ENCODE measurements at places on chromosomes 16 and 17. TPM values are rescaled to one million over a fixed set of nuclear protein-coding genes. Genes with fewer than 3 reads are reported as not detected.

The DNAH3 gene
- total RNA-seq, result under 0.01 TPM

GRCh38 chr17:80850817-80851216 lies 140.8 kb upstream of the CHMP6 start:
- no peak overlapping the region for H3K4me3 ChIP-seq
- H3K4me1 ChIP-seq, result no peaks in the 10 kb centered on the region
- no peaks in the 10 kb centered on the region for H3K27me3 ChIP-seq
- no peak overlapping the region for H3K27ac ChIP-seq

The HOXB6 gene
- total RNA-seq, result 18.2 TPM

- no peak overlapping the region for H3K4me3 ChIP-seq
- no peak overlapping the region for H3K27ac ChIP-seq
- no peaks in the 10 kb centered on the region for H3K36me3 ChIP-seq
- H3K27me3 ChIP-seq, result no peaks in the 10 kb centered on the region
Observed at GRCh38 chr16:26394409-26394808, 672.3 kb upstream of the C16orf82 start.

DNA sequence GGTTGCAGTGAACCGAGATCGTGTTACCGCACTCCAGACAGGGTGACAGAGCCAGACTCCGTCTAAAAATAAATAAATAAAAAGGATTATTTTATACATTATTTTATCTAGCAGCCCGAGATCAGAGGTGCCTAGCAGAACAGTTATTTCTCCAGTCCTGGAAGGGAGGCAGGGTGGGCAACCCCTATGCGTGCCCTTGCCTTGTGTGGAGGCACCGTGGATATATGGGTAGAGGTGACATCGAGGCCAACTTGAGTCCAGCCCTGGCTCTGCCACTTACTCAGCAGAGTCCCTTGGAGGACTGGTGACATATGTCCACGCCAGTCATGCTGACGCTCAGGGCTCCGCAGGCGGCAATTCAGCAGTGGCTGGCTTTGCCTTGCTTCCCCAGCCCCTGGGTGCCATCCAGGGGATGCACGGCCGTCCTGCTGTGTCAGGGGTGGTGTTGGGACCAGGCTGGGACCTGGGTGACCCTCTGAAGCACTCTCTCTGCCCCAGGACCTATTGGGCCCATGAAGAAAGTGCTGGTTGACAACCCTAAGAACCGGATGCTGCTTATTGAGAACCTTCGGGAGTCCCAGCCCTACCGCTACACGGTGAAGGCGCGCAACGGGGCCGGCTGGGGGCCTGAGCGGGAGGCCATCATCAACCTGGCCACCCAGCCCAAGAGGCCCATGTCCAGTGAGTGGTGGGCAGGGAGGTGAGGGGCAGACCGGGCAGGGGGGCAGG lies 13.2 kb downstream of the GALK1 start:
- no peak overlapping the region for H3K27ac ChIP-seq
- no peaks in the 10 kb centered on the region for H3K4me1 ChIP-seq
- H3K36me3 ChIP-seq, result no peaks in the 10 kb centered on the region
- no peak for DNase-seq
- H3K4me3 ChIP-seq, result no peak overlapping the region

The DVL2 gene
- total RNA-seq, result 63.2 TPM

DNA sequence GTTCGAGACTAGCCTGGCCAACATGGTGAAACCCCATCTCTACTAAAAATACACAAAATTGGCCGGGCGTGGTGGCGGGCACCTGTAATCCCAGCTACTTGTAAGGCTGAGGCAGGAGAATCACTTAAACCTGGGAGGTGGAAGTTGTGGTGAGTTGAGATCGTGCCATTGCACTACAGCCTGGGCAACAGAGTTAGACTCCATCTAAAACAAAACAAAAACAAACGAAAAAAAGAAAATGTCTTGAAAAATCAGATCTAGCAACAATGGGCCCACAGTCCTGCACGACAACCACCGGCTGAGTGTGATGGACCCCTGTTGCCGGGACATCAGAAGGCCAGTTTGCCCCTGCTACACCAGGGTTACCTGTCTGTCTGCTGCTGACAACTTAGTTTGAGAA lies 3.9 kb upstream of the RMI2 start:
- H3K4me3 ChIP-seq, result no peak overlapping the region
- H3K27ac ChIP-seq, result no peak overlapping the region
- no peaks in the 10 kb centered on the region for H3K27me3 ChIP-seq
- no peaks in the 10 kb centered on the region for H3K4me1 ChIP-seq
- DNase-seq, result no peak

The MRC2 gene
- total RNA-seq, result 122 TPM

The PLXDC1 gene
- total RNA-seq, result 20.1 TPM

The KIF18B gene
- not detected for total RNA-seq

- no peaks in the 10 kb centered on the region for H3K36me3 ChIP-seq
- H3K27me3 ChIP-seq, result no peaks in the 10 kb centered on the region
- no peak overlapping the region for H3K4me3 ChIP-seq
- no peak for DNase-seq
- peaks cover 62% of the 10 kb centered on the region for H3K4me1 ChIP-seq
Observed at GRCh38 chr16:70687671-70688245, 1.9 kb upstream of the MTSS2 start.

GRCh38 chr17:59786213-59786535 lies 78.7 kb downstream of the VMP1 start:
- H3K4me1 ChIP-seq, result peaks cover 6% of the 10 kb centered on the region
- no peaks in the 10 kb centered on the region for H3K36me3 ChIP-seq
- peak overlapping the region; percentile 96 for H3K27ac ChIP-seq
- H3K27me3 ChIP-seq, result no peaks in the 10 kb centered on the region

- H3K36me3 ChIP-seq, result no peaks in the 10 kb centered on the region
- no peak overlapping the region for H3K4me3 ChIP-seq
- H3K27me3 ChIP-seq, result no peaks in the 10 kb centered on the region
- H3K27ac ChIP-seq, result no peak overlapping the region
- H3K4me1 ChIP-seq, result no peaks in the 10 kb centered on the region
Observed at GRCh38 chr17:63647065-63647725, 25.0 kb downstream of the MAP3K3 start.

DNA sequence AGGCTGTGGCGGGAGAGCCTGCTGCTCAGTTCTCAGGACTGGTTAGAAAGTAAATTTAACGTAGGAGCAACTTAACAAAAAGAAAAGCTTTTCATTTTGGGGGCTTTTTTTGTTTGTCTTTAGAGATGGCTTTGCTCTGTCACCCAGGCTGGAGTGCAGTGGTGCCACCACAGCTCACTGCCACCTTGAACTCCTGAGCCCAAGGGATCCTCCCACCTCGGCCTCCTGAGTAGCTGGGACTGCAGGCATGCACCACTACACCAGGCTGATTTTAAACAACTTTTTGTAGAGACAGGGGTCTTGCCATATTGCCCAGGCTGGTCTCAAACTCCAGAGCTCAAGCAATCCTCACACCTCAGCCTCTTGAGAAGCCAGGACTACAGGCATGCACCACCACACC lies 205.0 kb downstream of the RPTOR start:
- no peaks in the 10 kb centered on the region for H3K4me1 ChIP-seq
- DNase-seq, result no peak
- H3K27ac ChIP-seq, result peak overlapping the region; percentile 84

GRCh38 chr17:12613566-12613965 lies 52.1 kb upstream of the MYOCD start:
- H3K4me1 ChIP-seq, result no peaks in the 10 kb centered on the region
- no peak overlapping the region for H3K4me3 ChIP-seq
- H3K27ac ChIP-seq, result no peak overlapping the region
- no peak for DNase-seq
- H3K36me3 ChIP-seq, result no peaks in the 10 kb centered on the region

- H3K27ac ChIP-seq, result no peak within 1 kb of the TSS
- no peaks in the 10 kb centered on the region for H3K36me3 ChIP-seq
- H3K4me1 ChIP-seq, result no peaks in the 10 kb centered on the region
Observed at GRCh38 chr17:10372906-10373305, at the start of gene MYH13. TSS of gene MYH13 (minus strand) at chr17:10373006. CDS start at chr17:10364530, 8,476 bp downstream.

The CPHXL2 gene
- not detected for total RNA-seq

DNA sequence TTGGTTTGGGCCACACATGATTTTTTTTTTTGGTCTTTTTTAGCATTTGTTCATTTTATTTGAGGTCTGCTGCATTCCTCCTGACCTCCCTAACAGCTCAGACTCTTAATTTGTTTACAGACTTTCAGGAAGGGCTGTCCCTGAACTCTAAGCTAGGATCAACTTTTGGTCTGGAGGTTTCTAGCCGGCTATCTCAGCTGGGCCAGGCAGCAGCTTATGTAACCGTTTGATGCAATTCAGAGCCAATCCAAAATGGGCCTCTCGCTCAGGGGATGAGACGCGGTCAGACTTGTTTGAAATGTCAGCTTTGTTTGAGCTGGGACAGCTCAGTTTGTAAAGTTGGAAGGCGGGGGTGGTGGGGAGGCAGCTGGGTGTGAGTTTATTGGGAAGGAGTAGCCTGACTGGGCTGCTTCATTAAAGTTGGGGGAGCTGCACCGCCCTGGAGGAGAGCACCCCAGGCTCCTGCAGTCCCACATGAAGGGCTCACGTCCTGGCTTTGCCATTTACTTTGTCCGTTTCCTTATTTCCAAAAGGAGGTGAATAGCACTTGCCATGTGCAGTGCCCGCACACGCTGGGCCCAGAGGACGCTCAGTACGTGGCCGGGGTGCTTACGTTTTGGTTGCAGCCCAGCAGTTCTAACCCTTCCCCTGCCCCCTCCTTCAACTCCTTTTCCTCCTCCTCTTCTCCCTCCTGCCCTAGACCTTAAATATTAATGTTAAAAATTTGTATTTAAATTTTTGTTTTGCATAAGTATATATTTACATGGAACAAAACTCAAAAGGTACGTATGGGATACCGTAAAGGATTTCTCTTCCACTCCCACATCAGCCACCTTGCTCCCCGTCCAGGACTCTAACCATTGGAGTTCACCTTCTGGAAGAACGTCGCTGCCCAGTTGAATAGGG lies 121.2 kb downstream of the SNX29 start:
- H3K36me3 ChIP-seq, result no peaks in the 10 kb centered on the region
- no peaks in the 10 kb centered on the region for H3K27me3 ChIP-seq
- H3K4me1 ChIP-seq, result no peaks in the 10 kb centered on the region
- no peak overlapping the region for H3K27ac ChIP-seq

- DNase-seq, result no peak
- H3K36me3 ChIP-seq, result no peaks in the 10 kb centered on the region
- H3K4me3 ChIP-seq, result no peak overlapping the region
- H3K4me1 ChIP-seq, result no peaks in the 10 kb centered on the region
- H3K27ac ChIP-seq, result no peak overlapping the region
- no peaks in the 10 kb centered on the region for H3K27me3 ChIP-seq
Observed at GRCh38 chr17:77915594-77916021, 42.9 kb upstream of the TNRC6C start.

The MPO gene
- total RNA-seq, result 21.7 TPM

GRCh38 chr17:83150369-83151055 lies 71.1 kb downstream of the METRNL start:
- DNase-seq, result no peak
- no peaks in the 10 kb centered on the region for H3K4me1 ChIP-seq
- no peak overlapping the region for H3K27ac ChIP-seq

- no peaks in the 10 kb centered on the region for H3K36me3 ChIP-seq
- H3K4me3 ChIP-seq, result no peak overlapping the region
- H3K27me3 ChIP-seq, result no peaks in the 10 kb centered on the region
- no peak for DNase-seq
- H3K4me1 ChIP-seq, result no peaks in the 10 kb centered on the region
- H3K27ac ChIP-seq, result no peak overlapping the region
Observed at GRCh38 chr16:12917653-12918052, 16.3 kb downstream of the SHISA9 start.

GRCh38 chr16:7182510-7183109 lies 150.0 kb upstream of the RBFOX1 start:
- no peaks in the 10 kb centered on the region for H3K27me3 ChIP-seq
- no peaks in the 10 kb centered on the region for H3K4me1 ChIP-seq
- H3K36me3 ChIP-seq, result no peaks in the 10 kb centered on the region
- H3K4me3 ChIP-seq, result no peak overlapping the region
- no peak for DNase-seq

The PRR35 gene
- total RNA-seq, result not detected

DNA sequence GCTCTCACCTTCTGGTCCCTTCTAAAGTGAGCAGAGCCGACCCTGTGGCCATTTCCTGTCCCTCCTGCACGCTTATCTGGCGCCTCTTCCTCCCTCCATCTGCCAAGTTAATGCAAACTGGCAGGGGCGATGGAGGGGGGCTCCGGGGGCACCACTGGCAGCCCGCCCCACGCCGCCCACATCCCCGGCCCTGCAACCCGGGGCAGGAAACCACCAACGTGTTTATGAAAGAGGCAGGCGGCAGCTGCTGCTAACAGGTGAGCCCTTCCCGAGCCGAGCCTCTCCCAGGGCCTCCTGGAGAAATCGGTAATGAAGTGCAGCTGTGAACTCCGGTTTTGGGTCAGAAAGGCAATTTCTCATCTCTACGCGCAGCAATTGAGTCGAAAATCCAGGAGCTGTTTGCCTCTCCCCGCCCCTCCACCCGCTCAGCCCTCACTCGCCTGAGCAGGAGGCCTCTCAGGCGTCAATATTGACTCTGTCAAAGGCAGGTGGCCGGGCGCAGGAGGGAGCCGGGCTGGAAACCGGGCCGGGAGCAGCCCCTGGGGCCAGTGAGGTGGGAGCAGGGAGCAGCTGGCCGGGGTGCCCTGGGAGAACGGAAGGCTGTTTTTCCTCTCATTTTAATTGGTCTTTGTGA lies 164.4 kb upstream of the GSE1 start:
- H3K27me3 ChIP-seq, result no peaks in the 10 kb centered on the region
- peak overlapping the region; percentile 36 for H3K27ac ChIP-seq
- no peaks in the 10 kb centered on the region for H3K36me3 ChIP-seq
- no peak overlapping the region for H3K4me3 ChIP-seq

GRCh38 chr17:50833510-50834428 lies 1.6 kb upstream of the WFIKKN2 start:
- no peak for DNase-seq
- no peaks in the 10 kb centered on the region for H3K4me1 ChIP-seq
- no peaks in the 10 kb centered on the region for H3K36me3 ChIP-seq

GRCh38 chr16:64217789-64218535 lies 903.9 kb downstream of the CDH11 start:
- H3K4me3 ChIP-seq, result no peak overlapping the region
- no peaks in the 10 kb centered on the region for H3K27me3 ChIP-seq
- H3K4me1 ChIP-seq, result no peaks in the 10 kb centered on the region
- H3K27ac ChIP-seq, result no peak overlapping the region
- no peak for DNase-seq
